NCI-H1436 (cell line): ENCODE measurements at places on chromosomes 2 and 18.

DNA sequence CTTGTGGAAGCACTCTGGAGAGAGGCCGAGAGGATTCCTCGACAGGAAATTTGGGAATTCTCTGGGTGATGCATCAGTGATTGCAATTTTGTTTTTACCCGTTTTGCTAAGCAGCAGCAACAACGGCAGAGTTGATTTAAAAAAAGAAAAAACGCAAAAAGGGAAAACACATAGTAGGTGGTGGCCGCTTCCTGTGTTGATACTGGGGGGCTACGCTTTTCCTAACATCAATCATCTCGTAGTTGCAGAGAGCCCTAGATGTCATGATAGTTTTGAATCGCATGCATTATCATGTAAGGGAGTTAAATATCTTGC lies 271 bp upstream of the RBM43 start:
- DNase-seq, result no peak

- DNase-seq, result no peak
Measured at GRCh38 chr2:77479895-77480294, 42.3 kb downstream of the LRRTM4 start.

DNA sequence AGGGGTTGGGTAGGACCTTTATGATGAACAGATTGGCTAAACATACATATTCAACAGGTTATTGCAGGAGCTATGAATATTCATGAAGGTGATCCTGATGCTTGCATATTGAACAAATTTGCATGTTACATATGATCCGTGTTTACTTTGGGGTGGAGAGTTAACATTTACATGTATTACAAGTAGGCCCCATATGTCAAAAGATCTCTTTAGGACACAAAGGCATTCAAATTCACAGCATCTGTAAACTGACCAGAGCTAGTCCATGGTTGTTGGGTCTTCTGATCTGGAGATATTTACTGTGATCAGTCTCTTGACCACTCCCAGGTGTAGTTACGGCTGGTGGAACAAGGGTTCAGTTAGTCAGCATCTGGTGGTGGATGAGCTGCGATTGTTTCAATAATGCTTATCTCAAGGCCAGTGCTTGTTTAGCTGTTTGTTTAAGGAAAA lies 80.4 kb downstream of the PMAIP1 start:
- DNase-seq, result no peak

DNA sequence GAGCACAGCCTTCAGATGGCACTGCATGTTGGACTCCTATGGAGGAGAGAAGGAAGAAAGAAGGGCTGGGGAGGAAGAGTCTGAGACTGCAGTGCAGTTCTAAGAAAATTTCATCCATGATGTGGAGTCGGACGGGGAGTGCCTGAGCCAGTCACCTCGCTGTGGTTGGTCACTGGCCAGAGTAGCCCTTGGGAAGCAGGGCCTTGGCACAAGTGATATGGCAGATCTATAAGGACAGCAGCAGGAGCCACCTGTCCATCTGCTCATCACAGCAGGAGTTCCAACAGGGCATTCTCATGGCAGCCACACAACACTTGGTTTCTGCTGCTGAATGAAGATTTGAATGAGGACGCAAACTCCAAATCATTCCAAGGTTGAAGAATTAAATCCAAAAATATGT lies 314.8 kb downstream of the CYP26B1 start:
- DNase-seq, result no peak

- DNase-seq, result no peak
Measured at GRCh38 chr2:239936838-239937581, 88.1 kb downstream of the NDUFA10 start.

DNA sequence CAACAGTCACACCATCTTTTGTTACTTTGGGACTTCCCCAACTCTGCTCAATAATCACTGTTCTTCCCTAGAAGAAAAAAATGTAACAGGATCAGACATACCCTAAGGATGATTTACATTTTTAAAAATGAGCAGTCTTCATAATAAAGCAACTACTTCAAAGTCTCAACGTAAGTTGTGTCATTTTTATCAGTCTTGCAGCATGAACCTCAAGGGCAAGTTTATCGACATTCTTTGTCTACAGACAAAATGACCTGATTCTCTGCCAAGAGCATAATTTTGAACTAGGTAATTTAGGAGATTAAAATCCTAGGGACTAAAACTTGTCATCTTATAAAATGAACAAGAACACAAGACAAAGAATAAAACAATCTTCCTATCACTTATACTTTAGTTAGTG lies 2.3 kb downstream of the HSPD1 start:
- DNase-seq, result no peak

DNA sequence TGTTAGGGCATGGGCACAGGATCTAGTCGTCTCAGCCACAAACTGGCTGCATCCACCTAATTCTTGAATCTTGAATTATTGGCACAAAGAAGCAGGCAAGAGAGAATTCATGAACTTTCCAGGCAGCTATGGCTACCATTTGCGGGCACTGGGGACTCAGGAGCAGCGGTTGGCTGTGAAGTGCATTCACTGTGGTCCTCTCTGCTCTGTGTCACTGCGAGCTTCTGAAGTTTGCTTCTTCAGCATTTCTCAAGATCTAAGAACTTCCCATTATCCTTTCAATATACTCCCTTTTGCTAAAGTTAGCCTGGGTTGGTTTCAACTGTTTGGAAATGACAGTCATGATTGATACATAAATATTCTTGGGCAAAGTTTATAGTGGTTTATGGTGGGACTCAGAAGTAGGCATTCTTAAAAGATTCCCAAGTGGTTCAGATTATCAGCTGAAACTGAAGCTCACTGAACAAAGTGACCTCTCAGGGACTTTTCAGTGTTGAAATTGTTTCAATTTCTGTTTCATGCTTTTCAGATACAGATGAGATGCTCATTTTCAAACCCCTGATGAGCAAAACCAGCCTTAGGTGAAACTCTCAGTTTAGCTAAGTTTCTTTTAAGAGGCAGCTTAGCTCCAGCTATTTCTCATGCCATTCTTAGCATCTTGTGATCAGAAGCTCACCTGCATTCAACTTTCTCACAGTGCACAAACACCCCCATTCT lies 1258.3 kb upstream of the GYPC start:
- DNase-seq, result no peak

GRCh38 chr2:240789501-240790369 lies 30.3 kb downstream of the KIF1A start:
- DNase-seq, result no peak

DNA sequence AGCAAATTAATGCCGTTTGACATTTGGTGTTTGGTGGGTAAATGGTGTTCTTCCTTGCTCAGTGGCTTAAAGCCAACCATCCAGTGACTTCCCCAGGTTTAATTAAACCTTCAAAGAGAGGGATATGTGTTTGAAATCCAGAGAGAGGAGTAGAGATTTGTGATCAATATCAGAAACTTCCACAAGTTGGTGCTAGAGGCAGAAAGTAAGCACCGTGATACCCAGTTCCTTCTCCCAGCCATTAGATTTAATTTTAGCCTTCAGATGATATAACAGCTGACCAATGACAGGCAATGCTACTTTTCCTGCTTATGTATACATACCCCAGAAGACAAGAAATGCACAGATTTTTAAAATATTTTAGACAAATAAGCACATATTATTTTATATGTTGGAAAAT lies 398.5 kb downstream of the CDH2 start:
- no peak for DNase-seq

DNA sequence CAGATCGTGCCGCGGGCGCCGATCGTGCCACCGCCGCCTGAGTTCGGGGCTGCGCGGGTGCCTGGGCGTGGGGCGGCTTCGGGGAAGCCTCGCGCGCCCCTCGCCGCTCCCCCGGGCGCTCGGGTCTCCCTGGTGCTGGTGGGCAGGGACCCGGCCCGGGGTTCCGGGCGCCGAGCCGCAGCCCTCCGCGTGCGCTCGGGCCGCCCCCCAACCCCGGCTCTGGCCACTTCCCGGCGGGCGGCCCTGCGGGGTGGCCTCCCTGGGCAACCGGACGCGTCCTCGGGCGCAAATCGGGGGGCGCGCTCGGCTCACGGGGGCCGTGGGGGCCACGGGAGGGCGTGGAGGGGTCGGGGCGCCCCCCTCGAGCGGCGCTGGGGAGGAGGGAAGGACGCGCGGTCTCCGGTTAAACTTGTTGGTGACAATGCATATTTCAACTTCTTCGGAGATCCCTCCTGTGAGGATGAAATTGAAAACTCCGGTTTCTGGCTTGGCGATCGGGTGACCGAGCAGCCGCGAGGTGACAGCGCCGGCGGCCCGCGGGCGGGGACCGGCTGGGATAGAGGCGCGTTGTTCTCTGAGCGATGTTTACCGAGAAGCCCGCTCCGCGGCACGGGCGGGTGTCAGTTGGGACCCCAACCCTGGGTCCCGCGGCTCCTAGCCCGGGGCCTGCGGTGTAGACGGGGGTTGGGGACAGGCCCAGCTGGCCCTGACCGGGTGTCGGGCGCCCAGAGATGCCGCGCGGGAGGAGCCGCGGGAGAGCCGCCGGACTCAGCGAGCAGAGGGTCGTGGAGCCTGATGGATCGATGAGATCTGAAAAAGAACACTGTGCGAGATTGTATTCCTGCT lies 676 bp downstream of the SH3BP4 start:
- no peak for DNase-seq
